Muscle of leg (tissue), 16 donors: ENCODE measurements at places on chromosomes 4 and X. TPM values are rescaled to one million over a fixed set of nuclear protein-coding genes. Genes with fewer than 3 reads are reported as not detected.

DNA sequence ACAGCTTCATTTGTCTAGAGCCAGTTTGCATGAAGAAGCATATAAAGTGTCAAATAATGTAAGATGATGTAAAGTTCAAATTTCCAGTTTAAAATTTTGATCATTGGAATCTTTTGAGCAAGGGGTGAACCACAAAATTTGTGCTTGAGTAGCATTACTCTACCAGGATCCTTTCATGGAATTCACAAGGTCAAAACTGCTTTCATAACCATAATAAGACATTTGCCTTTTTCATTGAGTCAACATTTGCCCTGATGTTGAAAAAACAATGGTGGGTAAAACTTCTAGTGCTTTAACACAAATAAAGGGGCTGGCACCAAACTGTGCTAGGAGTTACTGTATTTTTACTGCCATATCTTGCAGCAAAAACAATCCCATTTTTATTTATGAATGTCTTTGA is 142.2 kb downstream of the GLRA3 start:
- no peak for DNase-seq

DNA sequence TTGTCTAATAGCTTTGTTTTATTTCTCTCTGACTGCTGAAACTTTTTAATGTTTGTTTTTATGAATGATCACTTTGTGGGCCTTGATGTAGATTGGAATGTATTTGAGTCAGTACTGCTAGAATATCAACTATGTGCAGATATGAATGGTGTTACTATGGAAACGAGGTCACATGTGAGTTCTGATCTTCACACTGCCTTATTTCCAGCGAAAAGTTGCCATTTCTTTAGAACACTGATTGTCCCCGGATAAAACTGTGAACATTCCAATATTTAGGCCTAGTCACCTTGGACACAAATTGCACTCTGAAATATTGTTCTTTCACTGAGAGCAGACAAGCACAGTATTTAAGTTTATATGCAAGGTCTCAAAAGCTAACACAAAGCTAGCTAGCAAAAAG is 27.2 kb upstream of the MAGED1 start:
- DNase-seq: peak; percentile 8

DNA sequence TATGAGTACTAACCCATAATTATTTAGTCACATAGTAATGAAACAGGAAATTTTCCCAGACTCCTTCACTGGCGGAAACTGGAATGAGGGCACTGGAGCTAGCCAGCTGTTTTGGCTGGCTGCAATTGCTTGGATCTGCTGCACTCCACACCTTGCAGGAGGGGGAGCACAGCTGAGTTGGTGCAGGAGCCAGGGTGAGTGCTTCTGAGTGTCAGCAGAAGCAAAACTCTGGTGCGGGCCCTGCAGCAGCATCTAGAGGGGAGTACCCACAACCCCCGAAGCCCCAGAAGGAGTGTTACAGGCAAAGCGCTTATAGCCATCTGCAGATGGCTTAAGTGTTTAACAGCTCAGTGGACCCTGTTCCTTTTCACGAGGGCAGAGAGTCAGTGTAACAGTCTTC is 96.1 kb downstream of the RPA4 start:
- no peak for DNase-seq

DNA sequence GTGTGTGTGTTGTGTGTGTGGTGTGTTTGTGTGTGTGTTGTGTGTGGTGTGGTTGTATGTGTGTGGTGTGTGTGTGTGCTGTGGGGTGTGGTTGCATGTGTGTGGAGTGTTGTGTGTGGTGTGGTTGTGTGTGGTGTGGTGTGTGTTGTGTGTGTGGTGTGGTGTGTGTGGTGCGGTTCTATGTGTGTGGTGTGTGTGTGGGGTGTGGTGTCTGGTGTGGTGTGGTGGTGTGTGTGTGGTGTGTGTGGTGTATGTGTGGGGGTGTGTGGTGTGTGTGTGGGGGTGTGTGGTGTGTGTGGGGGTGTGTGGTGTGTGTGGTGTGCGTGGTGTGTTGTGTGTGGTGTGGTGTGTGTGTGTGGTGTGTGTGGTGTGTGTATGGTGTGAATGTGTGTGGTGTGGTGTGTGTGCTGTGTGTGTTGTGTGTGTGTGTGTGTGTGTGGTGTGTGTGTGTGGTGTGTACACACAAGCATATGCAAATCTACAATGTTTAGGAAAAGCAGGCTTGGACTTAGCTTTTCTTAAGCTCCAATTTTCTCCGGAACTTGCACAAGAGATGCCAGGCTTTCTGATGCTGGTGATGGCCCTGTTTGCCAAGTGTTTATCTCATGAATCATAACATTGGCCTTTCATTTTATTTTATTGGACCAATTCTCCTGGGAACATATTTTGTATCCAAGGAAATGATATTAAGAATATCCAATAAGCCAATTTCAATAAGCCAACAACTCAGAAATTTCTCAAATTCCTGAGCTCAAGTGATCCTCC is 148.7 kb downstream of the SPATA18 start:
- DNase-seq: peak; percentile 59

SPANXC gene
- polyA plus RNA-seq: not detected
